Activated CD4-positive, CD25-positive, alpha-beta regulatory T cell treated with anti-CD3 and anti-CD28 coated beads, Interleukin-2, amount 50 U/mL, for 72 hours (primary cell): ENCODE measurements at places on chromosomes 6 and 20.

DNA sequence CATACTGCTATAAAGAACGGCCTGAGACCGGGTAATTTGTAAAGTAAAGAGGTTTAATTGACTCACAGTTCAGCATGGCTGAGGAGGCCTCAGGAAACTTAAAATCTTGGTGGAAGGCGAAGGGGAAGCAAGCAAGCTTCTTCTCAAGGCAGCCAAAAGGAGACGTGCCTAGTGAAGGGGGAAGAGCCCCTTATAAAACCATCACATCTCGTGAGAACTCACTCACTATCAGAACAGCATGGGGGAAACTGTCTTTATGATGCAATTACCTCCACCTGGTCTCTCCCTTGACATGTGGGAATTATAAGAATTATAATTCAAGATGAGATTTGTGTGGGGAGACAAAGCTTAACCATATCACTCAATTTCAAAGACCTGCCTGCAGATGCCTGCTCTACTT, 447.0 kb downstream of the EYS start:
- DNase-seq, result no peak

- no peak for DNase-seq
Measured at GRCh38 chr6:167731731-167732422, 94.8 kb upstream of the AFDN start.

- DNase-seq, result no peak
Measured at GRCh38 chr6:41247882-41248705, 19.9 kb downstream of the TREML4 start.

GRCh38 chr20:40636486-40636885, 52.5 kb downstream of the MAFB start:
- DNase-seq, result no peak

- DNase-seq, result no peak
Measured at GRCh38 chr6:70413992-70414494, 735 bp downstream of the FAM135A start.

DNA sequence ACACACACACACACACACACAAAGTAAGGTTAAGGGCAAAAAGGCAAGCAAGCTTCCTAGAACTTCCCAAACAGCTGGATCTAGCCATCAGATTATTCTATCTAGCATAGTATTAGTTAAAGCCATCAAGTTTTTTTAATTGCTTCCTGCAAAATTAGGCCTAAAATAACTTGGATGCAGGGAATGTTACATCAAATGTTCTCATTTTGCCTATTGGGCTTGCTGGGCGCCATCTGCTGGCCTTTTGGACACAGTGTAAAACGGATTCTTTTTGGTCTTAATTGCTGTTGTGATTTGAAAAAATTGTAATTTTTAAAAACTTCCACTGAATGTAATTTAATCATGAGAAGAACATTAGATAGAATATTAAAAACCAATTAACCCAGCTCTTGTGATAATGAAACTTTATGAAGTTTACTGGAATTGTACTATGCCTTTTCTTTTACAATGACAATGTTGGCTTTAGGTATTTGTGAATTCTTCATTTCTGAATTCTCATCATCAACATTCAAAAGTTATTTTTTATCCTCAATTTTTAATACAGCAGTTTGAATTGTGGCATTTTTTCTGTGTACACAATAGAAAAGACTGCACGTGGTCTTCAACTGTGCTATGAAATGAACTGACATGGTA, 6.8 kb downstream of the MKKS start:
- DNase-seq, result peak; percentile 39

DNA sequence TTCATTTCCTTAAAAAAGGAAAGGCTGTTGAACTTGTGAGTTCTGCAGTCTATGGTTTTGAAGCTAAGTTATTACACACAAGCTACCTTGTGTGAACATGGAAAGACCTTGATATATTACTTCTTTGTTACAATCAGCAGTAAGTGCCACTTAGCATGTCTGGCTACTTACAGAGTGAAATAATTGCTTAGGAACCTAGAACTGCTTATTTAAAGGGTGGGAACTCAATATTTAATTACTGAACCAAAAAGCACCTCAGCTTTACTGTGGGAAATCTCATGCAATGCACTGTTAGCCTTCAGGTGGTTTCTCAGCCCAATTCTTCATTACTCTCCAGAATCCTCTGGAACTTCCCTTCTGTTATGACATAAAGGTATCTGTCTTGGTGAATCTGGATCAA, 17.9 kb downstream of the PERP start:
- DNase-seq, result no peak

- no peak for DNase-seq
Measured at GRCh38 chr20:11205769-11206362, 532.1 kb upstream of the JAG1 start.

DNA sequence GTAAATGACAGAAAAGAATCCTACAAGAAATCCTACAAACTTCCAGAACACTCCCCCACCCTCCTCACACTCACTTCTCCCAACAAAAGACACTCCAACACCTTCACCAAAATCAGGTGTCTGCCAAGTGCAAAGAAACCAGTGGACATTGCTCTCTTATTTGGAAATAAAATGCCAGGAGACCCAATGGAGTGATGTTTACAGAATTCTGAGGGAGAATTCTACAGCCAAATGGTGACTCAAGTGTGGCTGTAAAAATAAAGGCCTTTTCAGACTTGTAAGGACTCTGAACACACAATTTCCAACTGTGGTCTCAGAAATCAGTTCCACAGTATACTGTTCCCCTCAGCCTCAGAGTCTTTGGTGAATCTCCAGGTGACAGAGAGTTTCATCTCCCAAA, 109.6 kb upstream of the CARMIL1 start:
- DNase-seq, result no peak

DNA sequence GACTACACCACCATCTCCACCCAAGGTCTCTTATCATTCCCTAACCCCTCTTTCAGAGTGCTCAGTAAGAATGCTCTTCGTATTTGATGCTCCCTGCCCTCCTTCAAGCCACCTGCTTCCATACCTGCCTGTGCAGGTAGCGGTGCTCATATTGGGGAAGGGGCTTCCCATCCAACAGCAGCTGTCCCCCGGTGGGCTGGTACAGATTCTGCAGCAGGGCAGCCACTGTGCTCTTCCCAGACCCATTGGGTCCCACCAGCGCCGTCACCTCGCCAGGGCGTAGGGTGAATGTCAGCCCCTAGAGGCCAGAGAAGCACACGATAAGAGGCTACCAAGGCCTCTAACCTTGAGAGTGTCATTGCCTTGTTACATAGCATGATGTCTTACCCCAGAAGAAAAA, 3.9 kb upstream of the PSMB8 start:
- DNase-seq, result no peak

DNA sequence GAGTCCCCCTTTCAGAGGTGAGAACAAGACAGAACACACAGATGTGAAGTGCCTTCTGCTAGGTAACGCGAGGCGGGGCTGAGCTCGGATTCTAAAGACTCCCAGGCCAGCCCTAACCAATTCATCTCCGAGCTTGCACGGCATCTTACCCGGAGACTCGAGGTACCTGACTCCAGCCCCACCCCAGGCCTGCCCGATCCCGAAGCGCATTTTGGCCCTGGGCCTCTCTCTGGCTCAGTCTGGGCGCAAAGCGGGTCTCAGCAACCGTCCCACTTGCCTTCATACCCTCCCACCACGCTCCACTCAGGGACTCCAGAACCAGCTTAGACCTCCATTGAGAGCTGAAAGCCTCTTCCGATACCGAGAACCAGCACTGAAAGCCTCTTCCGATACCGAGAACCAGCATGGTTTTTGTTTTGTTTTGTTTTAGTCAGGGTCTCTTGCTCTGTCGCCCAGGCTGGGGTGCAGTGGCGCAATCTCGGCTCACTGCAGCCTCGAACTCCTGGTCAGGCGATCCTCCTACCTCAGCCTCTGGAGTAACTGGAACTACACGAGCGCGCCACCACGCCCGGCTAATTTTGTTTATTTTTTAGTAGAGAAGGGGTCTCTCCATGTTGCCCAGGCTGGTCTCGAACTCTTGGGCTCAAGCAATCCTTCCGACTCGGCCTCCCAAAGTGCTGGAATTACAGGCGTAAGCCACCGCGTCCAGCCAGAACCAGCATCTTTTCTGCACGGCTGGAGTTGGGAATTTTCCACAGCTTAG, 557 bp upstream of the DYNLRB1 start:
- DNase-seq, result peak; percentile 63

GRCh38 chr20:25049261-25050060, 8.5 kb downstream of the ACSS1 start:
- DNase-seq, result no peak

GRCh38 chr6:29796026-29796425, 31.6 kb upstream of the HLA-G start:
- no peak for DNase-seq

DNA sequence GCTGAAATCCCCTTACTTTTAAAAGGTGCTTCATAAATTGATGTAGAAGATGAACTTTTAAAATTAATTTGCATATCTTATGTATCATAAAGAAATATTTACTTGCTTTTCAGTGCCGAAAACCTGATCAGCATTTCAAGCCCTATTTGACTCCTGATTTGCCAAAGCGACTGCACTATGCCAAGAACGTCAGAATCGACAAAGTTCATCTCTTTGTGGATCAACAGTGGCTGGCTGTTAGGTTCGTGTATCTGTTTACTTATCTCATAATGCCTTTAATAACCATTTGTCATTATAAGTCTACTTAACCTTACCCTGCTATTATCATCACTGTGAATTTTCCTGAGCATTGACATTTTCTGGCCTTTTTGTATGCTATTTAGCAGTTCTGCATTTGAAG, 7.8 kb downstream of the OR2A4 start:
- no peak for DNase-seq

DNA sequence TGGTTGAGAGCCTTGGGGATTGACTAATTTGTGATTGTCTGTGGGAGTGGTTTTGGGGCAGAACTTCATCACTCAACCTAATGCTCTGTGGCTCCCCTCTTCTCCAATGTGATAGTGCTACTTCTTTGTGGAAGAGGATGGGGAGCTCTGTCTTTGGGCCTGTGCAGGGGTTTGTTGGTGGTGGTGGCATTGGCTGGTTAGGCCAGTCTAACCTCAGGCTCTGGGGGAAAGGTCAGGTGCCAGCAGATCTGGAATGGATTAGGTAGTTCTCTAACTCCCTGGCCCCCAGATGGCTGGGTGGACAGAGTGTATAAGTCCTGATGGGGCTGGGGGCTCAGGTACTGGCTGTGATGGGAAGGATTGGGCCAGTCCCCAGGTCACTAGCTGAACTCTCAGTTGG, 129.0 kb upstream of the CHD6 start:
- DNase-seq, result no peak

GRCh38 chr20:43458422-43458924, 777 bp downstream of the SRSF6 start:
- DNase-seq, result no peak

GRCh38 chr6:52233975-52234823, 10.1 kb downstream of the IL17F start:
- DNase-seq, result no peak

DNA sequence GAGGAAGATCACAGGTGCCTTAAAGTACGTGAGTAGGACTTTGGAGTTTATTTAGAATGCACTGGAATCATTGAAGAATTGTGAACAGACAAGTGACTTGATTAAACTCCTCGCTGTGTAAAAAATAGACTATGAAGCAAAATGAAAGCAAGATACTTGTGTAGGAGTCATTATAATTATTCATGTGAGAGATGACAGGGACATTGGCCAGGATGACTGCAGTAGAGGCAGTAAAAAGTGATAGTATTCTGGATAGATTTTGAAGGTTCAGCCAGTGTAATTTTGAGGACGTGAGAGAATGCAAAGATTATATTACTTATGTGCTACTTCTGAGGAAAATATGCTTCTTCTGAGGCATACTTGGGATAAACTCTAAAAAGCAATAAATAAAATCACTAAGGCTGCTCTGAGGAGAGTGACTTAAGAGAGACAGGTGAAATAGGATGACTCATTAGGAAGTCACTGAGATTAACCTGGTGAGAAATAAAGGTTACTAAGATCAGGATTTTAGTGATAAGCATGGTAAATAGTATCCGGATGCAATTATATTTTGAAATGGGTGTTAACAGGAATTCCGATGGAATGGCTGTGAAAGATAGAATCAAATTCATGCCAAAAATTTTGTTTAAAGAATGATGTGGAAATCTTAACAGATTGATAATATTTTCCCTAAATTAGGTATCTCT, 202.0 kb downstream of the CENPW start:
- no peak for DNase-seq

- DNase-seq, result no peak
Measured at GRCh38 chr6:122553697-122554096, 56.5 kb upstream of the PKIB start.

GRCh38 chr20:17807651-17808050, 107.9 kb downstream of the BANF2 start:
- DNase-seq, result no peak

DNA sequence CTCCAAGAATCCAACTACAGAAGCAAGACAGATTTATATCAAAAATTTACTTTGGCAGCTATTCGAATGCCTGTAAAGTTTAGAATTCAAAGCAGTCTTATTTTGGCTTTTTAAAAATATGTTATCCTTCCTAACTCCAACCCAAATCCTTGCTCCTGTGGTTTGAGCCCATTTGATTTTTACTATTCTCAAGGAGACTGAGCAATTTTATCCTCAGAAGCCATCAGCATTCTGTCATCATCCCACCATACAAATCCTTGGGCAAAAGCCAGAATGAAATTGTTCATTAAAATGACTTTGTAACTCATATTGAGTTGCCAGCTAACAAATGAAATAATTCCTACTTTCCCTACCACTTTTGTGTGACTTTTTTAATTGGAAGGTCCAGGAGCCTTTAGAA, 392.8 kb downstream of the ADGRB3 start:
- no peak for DNase-seq

- peak; percentile 69 for DNase-seq
Measured at GRCh38 chr6:166488076-166488685, 98.3 kb downstream of the RAMACL start.

- DNase-seq, result no peak
Measured at GRCh38 chr20:53444401-53445149, 149.1 kb downstream of the ZNF217 start.

GRCh38 chr6:47992809-47993208, 118.2 kb downstream of the PTCHD4 start:
- no peak for DNase-seq

DNA sequence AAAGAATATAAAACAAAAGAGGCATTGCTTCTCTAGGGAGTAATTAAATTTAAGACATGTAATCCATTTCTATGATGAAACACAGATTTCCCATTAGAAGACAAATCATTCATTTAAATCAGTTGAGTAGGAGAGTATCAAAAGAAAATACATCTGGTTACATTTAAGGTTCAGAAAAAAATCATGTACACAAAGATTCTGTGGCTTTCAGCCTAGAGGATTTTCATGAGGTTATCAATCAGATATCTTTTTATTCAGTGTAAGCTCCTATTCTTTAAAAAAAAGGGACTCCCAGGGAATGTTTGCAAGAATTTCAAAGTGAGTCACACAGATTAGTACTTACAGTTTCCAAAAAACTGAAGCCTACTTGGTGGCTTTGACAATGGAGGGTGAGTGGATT, 24.9 kb downstream of the COL21A1 start:
- DNase-seq, result no peak

DNA sequence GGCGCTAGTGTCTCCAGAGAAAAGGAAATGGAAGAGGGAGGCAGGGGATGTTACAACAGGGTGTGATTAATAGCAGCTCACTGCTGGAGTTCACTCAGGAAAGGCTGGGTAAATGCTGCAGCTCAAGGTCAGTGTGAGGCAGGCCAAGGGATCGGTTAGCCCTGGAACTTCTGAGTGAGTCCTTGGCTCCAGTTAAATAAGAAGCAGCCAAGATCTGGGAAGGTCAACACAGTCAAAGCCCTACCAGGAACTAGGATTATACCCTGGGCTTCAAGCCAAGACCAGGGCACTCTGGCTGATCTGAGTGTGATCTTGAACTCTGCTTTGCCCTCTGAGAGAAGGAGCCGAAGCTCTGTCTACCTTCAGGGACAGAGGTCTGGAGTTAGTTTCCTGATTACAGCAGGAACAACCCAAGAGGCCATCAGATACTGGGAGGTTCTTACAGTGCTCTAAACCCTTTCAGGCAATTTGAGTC, 44.3 kb downstream of the TPD52L1 start:
- DNase-seq, result no peak

- DNase-seq, result no peak
Measured at GRCh38 chr20:7090811-7091210, 323.3 kb downstream of the BMP2 start.
